ENCODE measurements at places on chromosomes 5 and 9.

DNA sequence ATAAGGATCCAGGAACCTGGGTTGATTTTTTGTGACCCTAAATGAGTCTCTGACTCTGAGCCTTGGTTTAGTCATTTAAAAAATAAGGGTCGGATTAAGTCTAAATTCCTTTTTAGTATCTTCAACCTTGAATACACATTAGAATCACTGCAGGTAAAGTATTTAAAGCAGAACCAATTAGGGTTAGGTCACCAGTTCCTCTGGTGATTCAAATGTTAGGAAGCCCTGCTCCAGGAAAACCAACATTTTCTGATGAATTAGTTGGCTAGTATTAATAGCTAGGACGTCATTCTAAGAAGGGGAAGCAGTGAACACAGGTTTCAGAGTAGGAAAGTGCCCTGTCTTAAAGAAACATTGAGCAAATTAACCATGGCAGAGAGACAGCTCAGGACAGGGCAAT, 31.4 kb upstream of the BRINP1 start:
- peak; percentile 18 for DNase-seq

- no peak for DNase-seq
Measured at GRCh38 chr5:145806923-145807322, 28.2 kb downstream of the PRELID2 start.

- no peak for DNase-seq
Measured at GRCh38 chr5:67287510-67288268, 91.1 kb upstream of the CD180 start.

DNA sequence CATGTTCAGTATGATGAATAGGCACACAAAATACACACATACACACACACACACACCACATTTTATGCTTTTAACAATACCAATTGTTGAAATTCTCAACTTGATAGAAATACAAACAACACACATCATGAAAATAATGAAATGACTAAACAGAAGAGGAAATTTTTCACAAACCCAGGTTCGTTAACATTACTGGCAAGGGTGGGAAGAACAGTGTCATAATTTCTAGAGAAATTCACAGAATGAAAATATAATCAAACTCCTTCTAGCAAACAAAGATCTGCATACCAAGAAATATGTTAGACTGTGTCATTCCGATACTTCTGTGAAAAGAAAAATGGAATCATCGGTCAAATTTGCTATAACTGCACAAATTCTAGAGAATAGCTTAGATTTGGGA, 41.9 kb downstream of the ST8SIA4 start:
- DNase-seq, result no peak

DNA sequence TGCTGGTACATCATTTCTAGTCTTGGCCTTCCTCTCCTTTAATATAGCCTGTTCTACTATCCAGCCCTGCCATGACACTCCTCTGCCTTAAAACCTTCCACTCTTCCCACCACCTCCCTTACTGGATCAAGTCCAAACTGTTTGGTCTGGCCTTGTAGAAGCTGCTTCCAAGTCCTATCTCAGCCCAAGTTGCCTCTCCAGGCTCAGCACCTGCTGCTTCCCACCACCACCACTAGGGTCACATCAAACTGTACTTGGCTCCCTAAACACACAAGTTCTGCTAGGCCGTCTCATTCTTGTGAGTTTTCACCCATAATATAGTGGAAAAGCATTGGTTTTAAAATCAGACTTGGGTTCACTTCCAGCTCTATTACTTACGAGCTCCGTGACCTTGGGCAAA, 1.4 kb downstream of the NDUFA8 start:
- DNase-seq, result peak; percentile 34

GRCh38 chr9:128106181-128106939, 21.2 kb downstream of the PTGES2 start:
- no peak for DNase-seq

- peak; percentile 54 for DNase-seq
Measured at GRCh38 chr9:115276621-115277020, 158.7 kb upstream of the TNC start.

GRCh38 chr5:89435347-89435746, 552.4 kb upstream of the MEF2C start:
- DNase-seq, result no peak

GRCh38 chr5:111075520-111075919, 4.0 kb downstream of the TSLP start:
- DNase-seq, result no peak

GRCh38 chr5:7269591-7270274, 126.2 kb upstream of the ADCY2 start:
- DNase-seq, result no peak

DNA sequence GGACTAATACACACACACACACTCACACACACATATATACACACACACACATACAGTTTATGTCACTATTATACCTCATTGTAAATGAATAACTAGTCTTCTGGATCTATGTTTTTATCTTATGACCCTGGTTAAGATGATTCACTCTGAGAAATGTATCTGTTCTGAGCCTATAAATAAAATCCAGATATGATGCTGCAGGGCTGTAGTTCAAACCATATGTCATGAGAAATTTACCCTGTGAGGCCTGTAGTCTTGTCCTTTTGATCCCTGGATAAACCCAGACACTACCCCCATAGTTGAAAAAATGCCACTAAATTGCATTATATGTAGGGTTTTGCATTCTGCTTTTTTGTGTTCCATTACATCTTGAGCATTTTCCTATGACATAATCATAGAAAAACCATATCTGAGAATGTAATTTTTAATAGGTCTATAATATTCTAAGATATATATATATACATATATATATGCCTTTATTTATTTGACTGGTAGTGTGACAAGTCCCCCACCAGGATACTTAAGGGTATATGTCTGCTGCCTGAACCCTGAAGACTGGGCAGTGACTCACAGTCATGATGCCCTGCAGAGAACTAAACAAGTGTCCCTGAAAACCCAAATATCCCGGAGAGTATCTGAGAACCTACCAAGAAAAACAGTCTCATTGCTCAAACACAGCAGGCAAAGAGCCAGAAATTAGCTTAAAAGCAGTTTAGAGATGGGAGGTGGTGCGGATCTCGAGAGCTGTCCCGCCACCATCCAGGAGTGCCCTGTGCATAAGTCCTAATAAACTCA, 18.4 kb upstream of the ALDOB start:
- DNase-seq, result no peak

- DNase-seq, result no peak
Measured at GRCh38 chr5:68426586-68426985, 211.0 kb downstream of the PIK3R1 start.

GRCh38 chr9:113690055-113690740, 185.9 kb upstream of the ZNF618 start:
- no peak for DNase-seq

DNA sequence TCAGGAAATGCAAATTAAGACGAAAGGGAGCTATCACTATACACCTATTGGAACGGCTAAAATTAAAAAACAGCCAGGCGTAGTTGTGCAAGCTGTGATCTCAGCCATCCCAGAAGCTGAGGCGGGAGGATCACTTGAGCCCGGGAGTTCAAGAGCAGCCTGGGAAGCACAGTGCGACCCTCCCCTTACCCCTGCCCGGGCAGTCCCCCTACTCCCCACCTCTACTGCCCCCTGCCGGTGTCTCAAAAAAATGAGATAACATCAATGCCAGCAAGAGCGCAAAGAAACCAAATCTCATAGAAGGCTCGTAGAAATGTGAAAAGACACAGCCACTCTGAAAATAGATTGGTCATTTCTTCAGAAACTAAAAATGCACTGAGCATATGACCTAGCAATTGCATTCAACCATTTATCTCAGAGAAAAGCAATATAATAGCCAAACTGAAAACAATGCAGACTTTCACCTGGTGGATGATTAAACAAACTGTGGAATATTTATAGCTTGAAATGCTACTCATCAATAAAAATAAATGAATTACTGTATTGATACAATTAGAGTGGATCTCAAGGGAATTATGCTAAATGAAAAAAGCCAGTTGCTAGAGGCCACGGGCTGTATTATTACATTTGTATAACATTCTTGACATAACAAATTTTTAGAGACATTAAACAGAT, 20.6 kb downstream of the OR2V2 start:
- DNase-seq, result no peak

GRCh38 chr5:55187370-55187769, 14.4 kb upstream of the CDC20B start:
- no peak for DNase-seq

- no peak for DNase-seq
Measured at GRCh38 chr5:166758151-166758550, 1533.3 kb upstream of the WWC1 start.

- no peak for DNase-seq
Measured at GRCh38 chr5:7382588-7382987, 13.3 kb upstream of the ADCY2 start.

DNA sequence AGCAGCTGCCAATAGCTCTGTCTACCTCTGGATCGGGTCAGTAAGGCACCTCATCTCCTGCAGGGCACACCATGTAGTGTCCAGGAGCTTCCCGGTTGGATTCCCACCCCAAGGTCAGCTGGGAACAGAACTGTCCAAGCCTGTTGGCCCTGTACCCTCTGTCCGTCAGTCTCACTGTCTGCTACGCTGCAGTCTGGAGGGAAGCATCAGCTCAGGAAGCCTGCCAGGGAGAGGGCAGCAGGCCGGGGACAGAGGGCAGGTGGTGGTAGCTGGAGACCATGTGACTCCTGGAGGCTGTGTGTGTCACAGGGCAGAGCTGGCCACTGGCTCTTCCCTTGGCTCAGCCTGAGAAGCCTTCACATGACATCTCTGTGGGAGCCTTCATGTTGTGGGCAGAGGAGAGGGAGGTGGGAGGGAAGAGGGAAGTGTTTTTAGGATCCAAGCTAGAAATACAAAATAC, 134.5 kb downstream of the SEC61B start:
- no peak for DNase-seq

- DNase-seq, result no peak
Measured at GRCh38 chr9:131669269-131670157, 70.4 kb downstream of the RAPGEF1 start.

GRCh38 chr9:93503381-93503780, 50.0 kb upstream of the FAM120AOS start:
- DNase-seq, result no peak

DNA sequence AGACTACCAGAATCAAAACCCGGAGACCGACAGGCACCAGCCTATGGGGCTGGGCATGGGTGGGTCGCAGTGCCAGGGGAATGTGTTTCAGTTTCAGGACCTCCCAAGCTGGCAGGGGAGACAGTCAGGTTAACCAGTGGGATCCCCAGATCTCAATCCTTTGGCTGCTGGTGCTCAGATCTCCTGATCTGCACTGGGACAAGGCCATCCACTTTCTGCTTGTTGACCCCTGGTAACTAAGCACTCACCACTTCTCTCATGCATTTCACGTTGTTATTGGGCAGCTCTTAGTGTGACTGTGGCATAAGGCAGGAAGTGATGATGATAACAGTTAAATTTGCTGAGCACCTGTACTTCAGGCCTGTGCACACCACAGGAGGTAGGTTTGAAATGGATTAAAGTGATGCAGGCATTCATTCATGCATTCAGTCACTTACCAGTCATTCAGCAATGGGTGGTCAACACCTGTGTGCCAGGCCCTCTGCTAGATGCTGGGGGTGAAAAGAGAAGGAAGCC, 42.1 kb upstream of the STXBP1 start:
- DNase-seq, result peak; percentile 95

GRCh38 chr5:94855543-94855942, 237.1 kb downstream of the SLF1 start:
- no peak for DNase-seq

DNA sequence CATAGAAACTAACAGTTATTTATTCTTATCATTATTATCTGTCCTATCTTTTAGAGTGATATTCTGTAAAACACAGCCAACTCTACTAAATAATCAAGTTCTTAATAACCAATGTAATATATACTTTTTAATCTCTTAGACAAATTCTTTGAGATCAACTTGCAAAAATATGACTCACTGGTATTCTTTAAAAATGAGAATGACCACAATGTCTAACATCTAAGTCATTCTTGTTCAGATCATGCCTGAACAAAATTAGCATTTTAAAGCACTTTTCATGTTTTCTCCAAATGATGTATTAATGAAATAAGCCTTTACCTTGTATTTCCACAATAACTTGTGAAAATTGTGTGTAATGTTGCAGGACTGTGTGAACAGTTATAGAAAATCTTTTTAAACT, 356.9 kb upstream of the RGMB start:
- DNase-seq, result no peak

- DNase-seq, result peak; percentile 100
Measured at GRCh38 chr5:14190194-14191164, 47.3 kb downstream of the TRIO start.

DNA sequence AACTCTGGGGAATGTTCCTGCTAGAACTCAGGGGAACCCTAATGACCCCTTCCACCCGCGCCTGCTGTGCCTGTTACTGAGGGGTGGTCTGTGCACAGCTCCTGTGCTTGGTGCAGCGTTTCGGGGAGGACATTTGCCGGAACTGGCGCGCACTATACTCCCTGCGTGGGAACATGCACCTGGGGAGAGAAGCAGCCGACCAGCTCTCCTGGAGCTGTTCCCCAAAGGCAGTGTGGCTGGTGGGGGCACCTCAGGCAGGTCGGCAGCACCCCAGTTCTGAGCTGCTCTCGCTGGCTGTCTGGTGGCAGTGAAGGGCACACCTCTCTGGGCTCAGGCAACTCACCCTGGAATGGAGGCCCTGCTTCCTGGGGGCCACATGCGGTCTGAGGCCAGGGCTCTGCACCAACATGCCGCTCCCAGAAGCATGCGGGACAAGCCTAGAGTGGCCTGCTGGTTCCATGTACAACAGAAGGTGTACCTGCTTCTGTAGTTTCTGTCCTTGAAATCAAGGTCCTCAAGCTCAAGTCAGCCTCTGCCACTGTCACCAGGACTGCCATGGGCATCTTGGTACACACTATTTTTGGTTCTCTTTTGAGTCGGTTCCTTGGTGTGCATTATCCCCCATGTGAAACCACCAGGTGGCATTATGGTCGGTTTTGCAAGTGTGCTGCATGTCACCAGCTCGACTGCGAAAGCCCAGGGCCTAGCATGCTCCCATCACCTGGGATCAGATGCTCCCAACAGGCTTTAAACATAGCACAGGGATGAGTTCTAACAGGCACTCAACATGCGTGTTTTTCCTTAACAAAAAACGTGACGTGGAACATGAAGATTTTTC, 7.8 kb upstream of the MRNIP start:
- DNase-seq, result no peak

GRCh38 chr9:90890146-90890810, 88.7 kb downstream of the SYK start:
- no peak for DNase-seq

GRCh38 chr5:17037751-17038150, 101.7 kb upstream of the MYO10 start:
- no peak for DNase-seq

DNA sequence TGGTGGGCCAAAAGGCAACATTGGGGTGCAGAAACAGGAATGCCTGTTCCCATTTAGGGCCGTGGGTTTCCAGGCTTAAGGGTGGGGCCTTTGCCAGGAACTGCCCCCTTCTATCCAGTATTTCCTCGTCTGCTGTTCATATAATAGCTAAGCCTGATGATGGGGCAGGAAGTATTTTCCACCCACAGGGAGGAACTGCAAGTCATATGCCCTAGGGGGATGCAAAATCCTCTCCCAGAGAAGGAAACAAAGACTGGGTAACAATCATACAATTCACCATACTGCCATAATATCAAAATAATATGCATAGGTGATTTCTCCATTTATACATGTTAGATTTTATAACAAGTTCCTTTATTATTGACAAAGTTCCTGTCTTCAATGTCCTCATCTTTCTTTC, 20.5 kb upstream of the RPS23 start:
- no peak for DNase-seq

GRCh38 chr5:135238622-135239452, 160.2 kb downstream of the MACROH2A1 start:
- DNase-seq, result no peak

- no peak for DNase-seq
Measured at GRCh38 chr5:33322632-33323031, 118.1 kb upstream of the TARS1 start.

All from RCC 7860 (cell line).